ENCODE measurements at places on chromosomes 5 and 9. TPM values are rescaled to one million over a fixed set of nuclear protein-coding genes. Genes with fewer than 3 reads are reported as not detected.

Gene MEGF10
- 0.70 TPM for total RNA-seq

DNA sequence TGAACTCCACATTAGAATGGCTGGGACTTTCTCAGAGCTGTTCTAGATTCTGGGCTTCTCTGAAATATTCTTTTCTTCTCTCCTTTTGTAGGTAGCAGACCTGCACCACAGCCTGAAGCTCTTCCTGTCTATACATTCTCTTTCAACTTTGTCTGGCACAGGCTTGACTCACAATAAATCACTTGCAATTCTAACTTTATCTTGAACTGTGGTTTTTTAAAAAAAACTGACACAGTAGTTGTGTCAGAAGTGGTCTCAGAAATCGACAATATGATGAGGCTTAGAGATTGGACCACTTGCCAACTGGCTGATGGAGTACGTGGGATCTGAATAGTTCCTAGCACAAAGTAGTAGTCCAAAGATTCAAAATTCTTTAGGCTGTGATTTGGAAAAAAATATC, 24.1 kb upstream of the CDH9 start:
- no peaks in the 10 kb centered on the region for H3K36me3 ChIP-seq
- no peaks in the 10 kb centered on the region for H3K4me1 ChIP-seq
- H3K27me3 ChIP-seq = no peaks in the 10 kb centered on the region

DNA sequence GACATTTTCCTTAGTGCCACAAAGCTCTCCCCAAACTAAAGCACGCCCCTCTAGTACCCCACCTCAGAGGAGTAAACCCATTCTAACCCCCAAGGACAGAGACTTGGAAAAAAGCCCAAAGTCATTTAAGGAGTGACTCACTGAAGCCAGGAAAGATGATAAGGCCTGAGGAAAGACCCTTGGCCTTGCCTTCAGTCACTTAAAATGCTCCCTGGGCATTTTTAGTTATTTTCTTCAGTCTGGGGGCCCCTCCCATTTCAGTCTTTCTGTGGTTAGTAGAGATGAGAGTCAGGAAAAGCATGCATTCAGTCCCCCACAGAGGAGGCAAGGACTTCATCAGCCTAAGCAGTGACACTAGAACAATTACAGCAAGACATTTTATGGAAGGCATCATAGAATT, 13.7 kb upstream of the TLX3 start:
- H3K27ac ChIP-seq = no peak overlapping the region
- DNase-seq = no peak
- H3K36me3 ChIP-seq = no peaks in the 10 kb centered on the region
- H3K27me3 ChIP-seq = no peaks in the 10 kb centered on the region
- no peaks in the 10 kb centered on the region for H3K4me1 ChIP-seq

DNA sequence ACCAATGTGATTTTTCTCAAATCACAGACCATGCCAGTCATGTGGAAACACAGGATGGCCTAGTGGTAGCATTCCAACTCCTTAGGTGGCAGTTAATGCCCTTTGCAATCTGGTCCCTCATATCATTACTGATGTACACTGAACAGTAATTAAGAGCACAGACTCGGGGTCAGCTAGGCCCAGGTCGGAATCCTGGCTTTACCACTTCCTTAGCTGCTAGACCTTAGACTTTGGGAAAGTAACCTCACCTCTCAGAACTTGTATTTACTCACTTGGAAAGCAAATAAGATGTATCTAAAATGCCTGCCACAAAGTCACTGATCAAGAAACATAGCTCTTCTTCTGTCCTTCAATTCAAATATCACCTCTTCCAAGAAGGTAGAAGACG, 112.8 kb downstream of the MAPKAP1 start:
- no peaks in the 10 kb centered on the region for H3K36me3 ChIP-seq
- no peaks in the 10 kb centered on the region for H3K27me3 ChIP-seq
- H3K4me3 ChIP-seq = no peak overlapping the region

DNA sequence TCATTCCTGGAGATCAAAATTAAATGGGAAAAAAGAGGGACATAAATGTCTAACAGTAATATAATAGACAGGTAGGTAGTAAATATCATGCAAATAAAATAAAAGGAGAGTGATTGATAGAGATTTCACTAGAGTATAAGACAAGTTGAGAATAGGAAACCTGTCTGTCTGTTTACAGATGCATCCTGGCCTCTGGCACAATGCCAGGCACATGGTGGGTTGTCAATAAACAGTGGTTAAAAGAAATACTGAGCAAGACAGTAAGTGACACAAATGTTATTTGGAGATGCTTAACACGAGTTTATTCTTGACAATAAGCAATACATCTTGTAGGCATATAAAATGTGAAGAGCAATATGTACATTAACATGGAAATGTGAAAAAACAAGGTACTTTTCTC, 33.3 kb downstream of the RICTOR start:
- peak; percentile 33 for DNase-seq
- no peak overlapping the region for H3K27ac ChIP-seq
- H3K4me1 ChIP-seq = no peaks in the 10 kb centered on the region
- no peaks in the 10 kb centered on the region for H3K36me3 ChIP-seq

DNA sequence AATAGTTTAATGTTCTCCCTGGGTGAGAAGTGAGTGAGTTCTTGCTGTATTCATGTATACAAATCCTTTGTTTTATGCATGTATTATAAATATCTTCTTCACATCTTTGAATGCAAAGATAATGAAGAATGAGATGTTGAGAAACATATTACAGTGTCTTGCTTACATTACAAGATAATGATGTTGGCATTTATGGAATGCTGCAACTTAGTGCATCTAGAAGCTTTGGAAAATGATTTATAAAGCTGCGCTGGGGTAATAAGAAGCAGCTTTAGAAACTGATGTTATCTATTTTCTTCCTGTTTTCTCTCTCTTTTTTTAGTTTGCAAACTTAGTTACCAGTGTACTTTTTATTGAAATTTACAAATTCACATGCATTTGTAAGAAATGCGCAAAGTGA, 673.4 kb downstream of the KCTD16 start:
- H3K4me3 ChIP-seq = no peak overlapping the region
- H3K36me3 ChIP-seq = no peaks in the 10 kb centered on the region
- DNase-seq = no peak
- H3K4me1 ChIP-seq = no peaks in the 10 kb centered on the region

DNA sequence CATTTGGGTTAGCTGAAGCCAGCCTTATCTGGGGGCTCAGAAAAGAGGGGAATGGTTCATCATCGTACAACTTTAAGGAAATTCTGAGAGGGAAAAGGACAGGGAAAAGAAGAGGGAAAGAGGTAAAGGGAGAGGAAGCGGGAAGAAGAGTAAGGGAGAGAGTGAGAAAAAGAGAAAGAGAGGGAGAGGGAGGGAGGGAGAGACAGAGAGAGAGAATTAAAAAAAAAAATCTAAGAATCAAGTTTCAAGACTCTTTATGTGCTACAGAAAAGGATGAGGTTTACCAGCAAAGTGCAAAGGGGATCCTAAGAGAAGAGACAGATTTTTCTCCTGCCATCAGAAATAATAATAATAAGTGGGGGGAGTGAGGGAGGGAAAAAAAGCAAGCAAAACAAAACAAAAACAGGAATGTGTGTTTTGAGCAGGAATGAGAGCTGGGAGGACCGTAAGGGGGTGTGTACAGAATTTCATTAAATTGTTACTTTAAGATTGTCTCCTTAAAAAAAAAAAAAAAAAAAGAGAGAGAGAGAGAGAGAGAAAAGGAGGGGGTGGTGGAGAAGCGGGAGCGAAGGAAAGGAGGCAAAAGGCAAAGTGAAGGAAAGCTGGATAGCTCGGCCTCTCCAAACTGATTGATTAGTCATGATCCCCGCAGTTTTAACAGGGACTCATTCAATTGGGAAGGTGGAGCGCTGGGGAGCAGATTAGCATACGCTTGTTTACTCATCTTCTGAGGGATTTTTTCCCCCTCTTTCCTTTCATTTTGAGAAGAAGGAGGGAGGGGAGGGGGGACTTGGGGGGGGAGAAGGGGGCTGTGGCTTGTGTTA, 438 bp upstream of the PAPPA start:
- DNase-seq = no peak
- H3K27ac ChIP-seq = peak overlapping the region; percentile 13
- no peak overlapping the region for H3K4me3 ChIP-seq
- no peaks in the 10 kb centered on the region for H3K36me3 ChIP-seq

Gene SPINK5
- total RNA-seq = not detected

- H3K27ac ChIP-seq = peak overlapping the region; percentile 69
- H3K36me3 ChIP-seq = peaks cover 15% of the 10 kb centered on the region
- no peaks in the 10 kb centered on the region for H3K27me3 ChIP-seq
- DNase-seq = no peak
- no peak overlapping the region for H3K4me3 ChIP-seq
These were observed 9.1 kb downstream of the PIK3R1 start for GRCh38 chr5:68224509-68225187.

GRCh38 chr5:95884017-95884325, 61.4 kb upstream of the GLRX start:
- H3K4me3 ChIP-seq = no peak overlapping the region
- no peaks in the 10 kb centered on the region for H3K27me3 ChIP-seq
- no peaks in the 10 kb centered on the region for H3K4me1 ChIP-seq
- no peaks in the 10 kb centered on the region for H3K36me3 ChIP-seq
- DNase-seq = no peak

DNA sequence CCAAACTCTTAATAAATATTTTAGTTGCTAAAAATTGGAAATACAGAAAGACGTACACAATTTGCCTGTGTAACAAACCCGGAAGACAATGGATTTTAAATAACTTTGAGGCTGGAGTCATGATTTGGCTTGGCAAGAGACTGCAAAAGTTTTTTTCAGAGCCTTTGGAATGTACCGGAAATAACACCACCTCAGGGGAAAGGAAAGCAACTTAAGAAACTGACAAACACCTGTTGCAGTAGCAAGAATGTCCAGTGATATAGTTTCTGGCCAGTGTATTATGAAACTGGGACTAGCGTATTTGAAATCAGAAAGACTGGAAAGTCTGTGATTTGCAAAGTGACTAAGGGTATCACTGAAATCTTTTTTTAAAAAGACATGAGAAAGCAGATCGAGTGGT, 842 bp downstream of the MUSK start:
- H3K4me1 ChIP-seq = no peaks in the 10 kb centered on the region
- no peaks in the 10 kb centered on the region for H3K36me3 ChIP-seq
- no peak for DNase-seq
- no peaks in the 10 kb centered on the region for H3K27me3 ChIP-seq
- H3K27ac ChIP-seq = no peak overlapping the region

DNA sequence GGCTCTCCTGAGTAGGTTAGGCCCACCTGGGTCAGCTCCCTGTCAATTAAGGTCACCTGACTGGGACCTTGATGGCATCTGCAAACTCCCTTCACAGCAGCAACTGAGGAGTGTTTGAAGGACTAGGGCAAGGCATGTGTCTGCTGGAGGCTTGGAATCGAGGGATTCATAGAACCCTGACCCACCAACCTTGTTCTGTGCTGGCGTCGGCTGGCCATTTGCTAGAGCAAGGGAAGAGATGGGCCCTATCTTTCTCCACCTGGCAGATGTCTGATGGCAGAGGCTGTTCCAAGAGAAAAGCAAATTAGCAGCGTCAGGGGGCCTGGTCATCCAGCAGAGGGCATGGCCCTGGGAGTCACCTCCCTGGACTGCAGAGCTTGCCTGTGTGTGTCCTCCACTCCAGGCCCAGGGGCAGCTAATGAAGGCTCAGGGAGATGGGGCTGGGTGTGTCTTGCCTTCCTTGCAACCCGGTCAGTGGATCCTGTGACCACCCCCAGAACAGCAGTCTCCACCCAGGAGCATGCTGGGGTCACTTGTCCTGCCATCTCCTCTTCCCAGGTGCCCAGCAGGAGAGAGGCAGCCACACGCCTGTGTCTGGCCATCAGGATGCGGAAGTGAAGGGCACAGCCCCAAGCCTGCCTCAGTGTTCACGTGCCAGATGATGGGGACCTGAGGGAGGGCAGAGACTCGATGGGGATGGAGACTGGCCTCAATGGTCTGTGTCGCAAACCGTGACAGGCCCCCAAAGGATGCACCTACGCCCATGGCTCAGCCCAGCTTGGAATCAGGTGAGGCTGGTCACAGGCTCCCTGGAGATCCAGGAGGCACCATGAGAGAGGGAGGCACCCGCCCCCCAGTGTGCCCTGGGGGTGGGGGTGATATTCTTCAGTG, 53.9 kb downstream of the BARX1 start:
- H3K4me1 ChIP-seq = no peaks in the 10 kb centered on the region
- no peak for DNase-seq
- no peak overlapping the region for H3K27ac ChIP-seq
- H3K4me3 ChIP-seq = no peak overlapping the region
- H3K36me3 ChIP-seq = no peaks in the 10 kb centered on the region

Gene SLC6A18
- not detected for total RNA-seq

DNA sequence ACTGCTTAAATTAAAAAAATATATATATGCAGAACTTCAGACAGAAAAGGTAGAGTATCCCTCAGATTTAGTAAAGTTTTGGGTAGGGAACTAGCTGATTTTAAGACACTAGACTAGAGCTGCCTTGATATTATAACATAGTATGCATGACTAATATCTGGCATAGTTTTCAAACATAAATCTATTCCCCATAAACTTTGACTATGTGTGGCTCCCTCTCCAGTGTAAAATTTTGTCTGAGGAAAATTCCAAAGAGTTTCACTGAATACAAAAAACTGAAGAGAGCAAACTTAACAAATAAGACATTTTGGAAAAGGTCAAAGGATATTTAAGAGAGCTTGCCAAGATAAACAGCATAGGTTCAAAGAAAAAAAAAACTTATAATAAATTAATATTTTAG, 66.2 kb upstream of the ZNF462 start:
- H3K4me1 ChIP-seq = peaks cover 23% of the 10 kb centered on the region
- no peaks in the 10 kb centered on the region for H3K36me3 ChIP-seq
- DNase-seq = no peak
- H3K27me3 ChIP-seq = no peaks in the 10 kb centered on the region
- H3K4me3 ChIP-seq = no peak overlapping the region
- no peak overlapping the region for H3K27ac ChIP-seq
